Heart right ventricle (tissue), 16 donors: ENCODE measurements at places on chromosomes 12 and 14. TPM values are rescaled to one million over a fixed set of nuclear protein-coding genes. Genes with fewer than 3 reads are reported as not detected.

Gene ACOT4
- total RNA-seq, result 1.2 TPM

Gene GALNT6
- total RNA-seq, result 1.2 TPM

Gene TAS2R9
- not detected for total RNA-seq

GRCh38 chr14:70514168-70515069 lies 20.4 kb downstream of the ADAM20 start:
- H3K4me1 ChIP-seq, result no peaks in the 10 kb centered on the region
- H3K36me3 ChIP-seq, result no peaks in the 10 kb centered on the region
- no peak overlapping the region for H3K4me3 ChIP-seq
- DNase-seq, result no peak

Gene STON2
- 5.5 TPM for total RNA-seq

Gene LGR5
- total RNA-seq, result not detected

DNA sequence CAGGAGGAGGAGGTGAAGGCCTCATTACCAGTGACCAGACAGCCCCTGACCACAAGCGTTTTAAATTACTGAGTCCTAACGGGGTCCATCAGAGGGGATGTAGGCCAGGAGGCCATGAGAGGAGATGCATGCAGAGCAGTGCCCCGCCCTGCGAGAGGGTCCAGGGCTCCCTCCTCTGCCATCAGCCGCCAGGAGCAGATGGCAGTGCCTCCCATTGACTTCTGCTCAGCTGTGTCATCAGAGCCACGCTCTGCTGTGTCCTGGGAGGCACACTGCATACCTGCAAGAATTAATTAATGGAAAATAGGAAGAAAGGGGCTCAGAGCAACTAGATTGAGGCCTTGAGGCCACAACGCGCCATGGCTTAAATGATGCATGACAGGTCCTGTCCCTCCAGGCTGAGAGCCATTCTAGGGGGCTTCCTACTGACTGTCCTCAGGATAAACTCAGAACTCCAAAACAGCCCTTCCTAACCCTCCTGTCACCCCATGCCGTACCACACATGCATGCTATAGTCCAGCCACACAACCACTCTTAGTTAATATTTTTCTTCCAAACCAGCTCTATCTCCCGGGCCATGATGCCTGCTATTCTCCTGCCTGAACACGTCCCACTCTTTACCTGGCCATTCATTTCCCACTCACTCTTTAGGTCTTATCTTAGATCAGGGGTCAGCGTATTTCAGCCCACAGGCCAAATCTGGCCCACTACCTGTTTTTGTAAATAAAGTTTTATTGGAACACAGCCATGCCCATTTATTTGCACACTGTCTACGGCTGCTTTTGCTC lies 235.8 kb downstream of the KSR2 start:
- H3K36me3 ChIP-seq, result no peaks in the 10 kb centered on the region
- no peak overlapping the region for H3K27ac ChIP-seq
- H3K4me1 ChIP-seq, result no peaks in the 10 kb centered on the region
- no peaks in the 10 kb centered on the region for H3K27me3 ChIP-seq

DNA sequence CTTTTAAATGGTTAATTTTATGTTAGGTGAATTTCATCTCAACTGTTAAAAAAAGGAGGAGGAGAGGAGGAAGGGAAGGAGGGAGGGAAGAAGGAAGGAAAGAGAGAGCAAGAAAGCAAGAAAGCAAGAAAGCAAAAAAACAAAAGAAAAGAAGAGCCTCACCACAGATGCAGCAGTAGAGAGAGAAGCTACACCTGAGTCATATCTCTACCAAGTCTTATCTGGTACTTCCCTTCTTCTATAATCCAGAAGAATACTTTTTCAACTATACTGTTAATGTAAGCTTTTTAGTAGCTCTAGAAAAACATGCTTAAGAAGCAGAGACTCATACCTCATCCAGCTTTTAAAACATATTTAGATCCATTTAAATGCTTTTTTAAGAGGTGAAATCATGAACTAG lies 5.6 kb upstream of the IL26 start:
- no peaks in the 10 kb centered on the region for H3K27me3 ChIP-seq
- H3K4me3 ChIP-seq, result no peak overlapping the region
- H3K27ac ChIP-seq, result no peak overlapping the region

Gene ASIC1
- total RNA-seq, result 0.66 TPM

Gene DUSP16
- total RNA-seq, result 17.8 TPM

Gene POTEG
- not detected for total RNA-seq

Gene TMPRSS12
- not detected for total RNA-seq

GRCh38 chr14:56989359-56989758 lies 179.1 kb upstream of the OTX2 start:
- H3K36me3 ChIP-seq, result no peaks in the 10 kb centered on the region
- no peaks in the 10 kb centered on the region for H3K4me1 ChIP-seq
- no peak overlapping the region for H3K27ac ChIP-seq
- no peak for DNase-seq
- no peak overlapping the region for H3K4me3 ChIP-seq

DNA sequence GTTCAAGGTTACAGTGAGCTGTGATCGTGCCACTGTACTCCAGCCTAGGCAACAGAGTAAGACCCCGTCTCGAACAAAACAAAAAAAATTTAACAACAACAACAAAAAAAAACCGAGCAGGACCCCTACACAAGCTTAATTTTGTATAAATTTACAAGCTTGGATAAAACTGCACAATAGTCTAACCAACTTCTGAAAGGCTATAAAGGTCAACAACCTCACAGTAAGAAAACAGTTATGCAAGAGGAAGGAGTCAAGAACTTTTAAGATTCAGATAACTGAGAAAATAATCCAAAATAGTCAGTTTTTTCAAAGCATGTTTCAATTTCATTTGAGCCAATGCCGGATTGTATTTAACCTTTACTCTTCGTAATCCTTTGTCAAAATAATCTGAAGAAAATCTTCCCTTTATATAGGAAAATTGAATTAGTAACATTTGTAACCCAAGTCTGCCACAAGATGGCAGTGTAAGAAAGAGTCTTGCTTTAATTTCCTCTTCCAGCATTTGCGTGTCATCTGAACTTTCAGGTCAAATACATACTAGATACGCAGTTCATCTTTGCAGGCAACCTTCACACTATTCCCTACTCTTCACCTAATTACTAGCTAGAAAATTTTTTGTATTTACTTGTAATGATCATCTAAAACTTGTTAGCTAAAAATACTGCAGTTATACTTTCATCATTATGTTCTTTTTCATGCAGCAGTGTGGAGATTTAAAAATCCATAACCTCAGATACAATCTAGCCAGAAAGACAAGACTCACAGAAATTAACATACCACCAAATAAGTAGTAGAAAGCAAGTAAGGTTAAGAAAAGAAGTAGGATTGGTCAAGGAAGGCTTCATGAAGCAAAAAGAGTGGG lies 5.8 kb downstream of the CCNB1IP1 start:
- peak; percentile 46 for DNase-seq
- no peaks in the 10 kb centered on the region for H3K27me3 ChIP-seq
- H3K36me3 ChIP-seq, result peaks cover 24% of the 10 kb centered on the region
- H3K4me3 ChIP-seq, result no peak overlapping the region
- no peaks in the 10 kb centered on the region for H3K4me1 ChIP-seq

GRCh38 chr14:93977790-93978581 lies 1.6 kb upstream of the ASB2 start:
- H3K4me1 ChIP-seq, result peaks cover 35% of the 10 kb centered on the region
- no peaks in the 10 kb centered on the region for H3K27me3 ChIP-seq
- no peak for DNase-seq
- no peak overlapping the region for H3K4me3 ChIP-seq

DNA sequence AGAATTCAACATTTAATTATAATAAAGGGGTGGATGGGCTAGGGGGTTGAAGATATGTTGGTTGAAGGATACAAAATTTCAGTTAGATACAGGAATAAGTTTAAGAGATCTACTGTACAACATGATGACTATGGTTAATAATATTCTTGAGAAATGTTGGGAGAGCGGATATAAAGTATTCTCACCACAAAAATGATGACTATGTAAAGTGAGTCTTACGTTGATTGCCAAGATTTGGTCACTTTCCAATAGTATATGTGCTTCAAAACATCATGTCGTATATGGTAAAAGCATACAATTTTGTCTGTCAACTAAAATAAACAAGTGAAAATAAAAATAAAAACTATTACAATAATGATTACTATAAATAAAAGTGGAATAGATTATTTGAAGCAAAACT lies 802.0 kb downstream of the C12orf50 start:
- no peak overlapping the region for H3K4me3 ChIP-seq
- no peaks in the 10 kb centered on the region for H3K27me3 ChIP-seq
- H3K27ac ChIP-seq, result no peak overlapping the region
- H3K4me1 ChIP-seq, result no peaks in the 10 kb centered on the region

DNA sequence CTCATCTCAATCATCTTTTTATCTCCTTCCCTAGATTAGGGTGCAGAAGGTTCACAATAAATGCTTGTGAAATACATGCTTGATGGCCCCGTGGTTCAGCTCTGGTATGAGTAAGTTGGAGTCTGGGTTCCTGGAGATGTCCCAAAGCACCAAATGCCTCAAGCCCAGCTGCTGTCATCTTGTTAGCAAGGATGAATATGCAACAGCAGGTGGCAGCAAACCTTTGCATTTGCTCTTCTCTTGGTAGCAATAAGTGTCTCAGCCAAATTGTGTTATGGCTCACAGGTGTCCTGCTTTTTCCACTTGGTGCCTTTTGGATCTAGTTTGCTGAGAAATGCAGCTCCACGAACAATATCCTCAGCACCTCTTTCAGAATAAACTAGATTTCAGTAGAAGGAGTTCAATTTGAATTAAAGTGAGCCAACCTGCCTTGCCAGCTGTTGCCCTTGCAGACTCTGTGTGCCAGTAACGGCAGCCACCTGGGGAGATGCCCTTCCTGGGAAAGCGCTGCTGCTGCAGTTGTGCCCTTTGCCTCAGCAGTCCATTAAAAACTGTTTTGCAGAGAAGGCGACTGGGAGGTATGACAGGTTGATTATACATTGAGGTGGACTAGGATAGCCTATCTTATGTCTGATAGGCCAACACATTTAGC lies 417.3 kb downstream of the SNAPC1 start:
- no peaks in the 10 kb centered on the region for H3K36me3 ChIP-seq
- no peak overlapping the region for H3K4me3 ChIP-seq
- H3K27ac ChIP-seq, result no peak overlapping the region
- H3K4me1 ChIP-seq, result no peaks in the 10 kb centered on the region
- peaks cover 11% of the 10 kb centered on the region for H3K27me3 ChIP-seq

DNA sequence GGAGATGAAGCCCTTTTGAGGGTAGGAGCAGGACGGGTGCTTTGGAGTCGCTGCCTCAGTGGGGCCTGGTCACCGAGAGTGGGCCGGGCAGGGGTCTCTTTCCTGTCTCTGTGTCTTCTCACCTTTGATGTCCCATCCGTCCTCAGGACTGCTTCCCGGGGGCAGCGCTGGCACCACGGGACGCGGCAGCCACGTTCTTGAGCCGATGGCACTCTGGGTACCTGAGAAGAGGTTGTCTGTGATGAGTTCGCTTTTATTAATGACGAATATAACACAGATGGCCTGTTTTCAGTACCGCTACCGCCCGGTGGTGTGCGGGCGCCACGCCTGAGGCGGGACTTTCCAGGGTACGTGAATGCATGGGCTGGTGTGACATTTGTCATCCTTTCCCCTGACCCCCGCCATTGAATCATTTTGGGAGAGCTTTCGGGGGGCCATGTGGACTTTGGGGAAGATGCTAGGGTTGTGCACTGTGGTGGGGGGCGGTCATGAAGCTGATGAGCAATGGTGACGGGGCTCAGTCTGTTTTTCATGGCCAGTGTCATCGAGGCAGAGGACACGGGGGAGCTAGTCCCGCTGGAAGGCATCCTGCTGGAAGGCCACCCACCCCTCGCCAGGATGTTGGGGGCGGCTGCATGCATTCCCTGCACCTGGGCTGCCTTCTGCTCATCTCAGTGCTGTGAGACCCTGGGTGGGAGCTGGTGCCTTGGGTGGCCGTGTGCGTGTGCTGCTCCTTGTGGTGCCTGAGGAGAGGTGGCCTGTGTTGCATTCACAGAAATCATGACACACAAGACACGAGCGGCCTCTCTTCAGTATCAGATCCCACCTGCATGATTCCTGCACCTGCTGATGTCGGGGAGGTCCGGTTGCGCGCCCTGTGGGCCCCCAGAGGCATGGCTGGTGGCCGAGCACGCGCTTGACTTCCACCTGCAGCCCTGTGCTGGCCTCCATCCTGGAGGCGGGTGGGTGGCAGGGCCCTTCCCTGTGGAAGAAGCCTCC lies 162.5 kb upstream of the RTL1 start:
- no peak overlapping the region for H3K4me3 ChIP-seq
- H3K4me1 ChIP-seq, result no peaks in the 10 kb centered on the region
- no peak overlapping the region for H3K27ac ChIP-seq
- DNase-seq, result no peak
- peaks cover 9% of the 10 kb centered on the region for H3K27me3 ChIP-seq

DNA sequence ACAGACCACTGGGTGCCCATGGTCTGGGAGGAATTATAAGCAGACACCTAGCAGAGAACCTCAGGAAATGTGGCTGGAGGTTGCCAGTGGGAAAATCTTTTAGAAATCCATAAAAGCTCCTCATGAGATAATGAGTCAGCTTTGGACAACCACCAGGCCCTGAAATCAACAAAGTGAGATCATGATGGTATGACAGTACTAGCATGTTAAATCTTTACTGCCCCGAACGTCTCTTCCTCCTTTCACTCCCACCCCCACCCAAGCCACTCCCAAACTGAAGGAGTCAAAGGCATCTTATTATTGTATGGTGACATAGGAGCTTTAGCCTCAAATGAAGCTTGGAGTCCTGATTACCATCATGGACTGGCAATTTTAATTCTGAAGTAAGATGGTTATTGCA lies 240.0 kb downstream of the DIO2 start:
- no peaks in the 10 kb centered on the region for H3K36me3 ChIP-seq
- no peak for DNase-seq
- no peaks in the 10 kb centered on the region for H3K4me1 ChIP-seq
- H3K4me3 ChIP-seq, result no peak overlapping the region
- H3K27ac ChIP-seq, result no peak overlapping the region

- no peak for DNase-seq
- H3K4me3 ChIP-seq, result no peak overlapping the region
- no peaks in the 10 kb centered on the region for H3K27me3 ChIP-seq
- no peak overlapping the region for H3K27ac ChIP-seq
- H3K4me1 ChIP-seq, result peaks cover 18% of the 10 kb centered on the region
- no peaks in the 10 kb centered on the region for H3K36me3 ChIP-seq
Observed at GRCh38 chr14:100426314-100426713, 103.2 kb downstream of the SLC25A47 start.

DNA sequence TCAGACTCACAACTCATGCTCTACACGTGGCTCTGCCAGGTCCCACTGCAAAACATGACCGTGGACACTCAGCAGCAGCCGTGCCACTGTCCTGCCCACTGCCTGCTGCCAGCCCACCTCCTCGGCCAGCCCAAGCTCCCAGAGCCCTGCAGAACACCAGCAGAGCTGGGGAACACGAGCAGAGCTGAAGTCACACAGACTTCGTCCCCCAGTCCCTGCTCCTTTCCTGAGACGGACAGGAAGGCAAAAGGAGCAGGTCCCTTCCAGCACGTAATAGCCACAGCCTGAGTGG lies 152.1 kb downstream of the DPF3 start:
- H3K36me3 ChIP-seq, result no peaks in the 10 kb centered on the region
- H3K4me3 ChIP-seq, result no peak overlapping the region
- no peaks in the 10 kb centered on the region for H3K27me3 ChIP-seq

Gene SRGAP1
- total RNA-seq, result 3.8 TPM

DNA sequence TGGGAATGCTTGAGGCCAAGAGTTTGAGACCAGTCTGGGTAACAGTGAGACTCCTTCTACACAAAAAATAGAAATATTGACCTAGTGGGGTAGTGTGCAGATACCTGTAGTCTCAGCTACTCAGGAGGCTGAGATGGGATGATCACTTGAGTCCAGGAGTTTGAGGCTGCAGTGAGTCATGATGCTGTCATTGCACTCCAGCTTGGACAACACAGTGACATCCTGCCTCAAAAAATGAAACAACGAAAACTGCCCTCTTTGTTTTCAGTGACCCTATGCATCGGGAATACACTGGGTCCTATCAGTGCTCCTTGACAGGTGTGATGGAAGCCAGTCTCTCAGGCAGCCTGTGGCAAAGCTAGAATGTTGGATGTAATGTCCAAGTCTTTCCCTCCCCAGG lies 311.5 kb upstream of the OR4E1 start:
- no peaks in the 10 kb centered on the region for H3K27me3 ChIP-seq
- no peak for DNase-seq
- H3K4me1 ChIP-seq, result no peaks in the 10 kb centered on the region
- no peaks in the 10 kb centered on the region for H3K36me3 ChIP-seq
